ENCODE measurements at places on chromosomes 7 and 10.

DNA sequence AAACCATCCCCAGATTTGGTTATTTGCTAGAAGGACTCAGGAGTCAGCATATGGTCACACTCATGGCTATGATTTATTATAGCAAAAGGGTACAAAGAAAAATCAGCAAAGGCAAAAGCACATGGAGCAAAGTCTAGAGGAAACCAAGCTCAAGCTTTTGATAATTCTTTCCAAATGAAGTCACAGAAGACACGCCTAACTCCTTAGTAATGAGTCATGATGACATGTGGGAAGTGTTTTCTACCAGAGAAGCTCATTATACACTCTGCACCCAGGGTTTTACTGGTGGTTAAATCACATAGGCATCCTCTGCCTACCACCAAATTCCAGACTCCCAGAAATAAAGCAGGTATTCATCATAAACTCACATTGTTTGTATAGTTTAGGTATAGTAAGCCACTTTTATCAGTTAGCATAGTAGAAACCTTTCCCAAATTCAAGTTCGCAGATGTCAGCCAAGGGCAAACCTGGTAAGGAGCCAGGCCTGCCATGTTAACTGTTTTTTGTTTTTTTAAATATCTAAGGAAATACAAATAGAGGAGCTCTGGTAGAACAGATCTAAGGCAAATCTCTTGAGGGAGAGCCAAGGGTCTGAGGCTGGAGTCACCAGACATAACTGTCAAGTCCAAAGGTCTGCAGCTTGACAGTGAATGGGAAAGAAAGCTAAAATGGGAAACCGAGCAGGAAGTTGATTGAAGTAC, 15.4 kb upstream of the HIBADH start:
- DNase-seq: no peak

DNA sequence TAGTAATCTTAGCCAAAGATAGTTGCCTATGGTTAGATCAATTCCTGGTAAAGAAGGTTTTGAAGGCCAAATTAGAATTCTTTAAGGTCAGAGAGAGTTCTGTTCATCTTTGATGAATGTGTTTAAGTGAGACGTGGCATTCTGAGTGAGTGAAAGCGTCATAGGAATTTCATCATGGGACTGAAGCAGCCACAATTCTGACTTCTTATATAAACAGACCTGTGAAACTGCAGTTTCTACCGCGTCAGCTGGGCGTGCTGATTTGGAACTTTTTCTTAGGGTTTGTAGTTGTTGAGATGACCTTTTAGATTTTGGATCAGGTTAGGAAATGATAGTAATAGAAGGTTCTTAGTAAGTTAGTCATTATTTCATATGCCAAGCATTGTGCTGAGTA, 103.8 kb downstream of the CNNM2 start:
- DNase-seq: no peak

GRCh38 chr7:17319164-17320101, 21.0 kb downstream of the AHR start:
- DNase-seq: no peak

- no peak for DNase-seq
Measured at GRCh38 chr10:96541921-96542320, 28.2 kb upstream of the TLL2 start.

- DNase-seq: no peak
Measured at GRCh38 chr7:81983406-81983805, 213.6 kb upstream of the HGF start.

GRCh38 chr7:3028071-3028757, 15.5 kb downstream of the CARD11 start:
- DNase-seq: no peak

GRCh38 chr7:36161996-36162395, 8.9 kb downstream of the EEPD1 start:
- DNase-seq: no peak

DNA sequence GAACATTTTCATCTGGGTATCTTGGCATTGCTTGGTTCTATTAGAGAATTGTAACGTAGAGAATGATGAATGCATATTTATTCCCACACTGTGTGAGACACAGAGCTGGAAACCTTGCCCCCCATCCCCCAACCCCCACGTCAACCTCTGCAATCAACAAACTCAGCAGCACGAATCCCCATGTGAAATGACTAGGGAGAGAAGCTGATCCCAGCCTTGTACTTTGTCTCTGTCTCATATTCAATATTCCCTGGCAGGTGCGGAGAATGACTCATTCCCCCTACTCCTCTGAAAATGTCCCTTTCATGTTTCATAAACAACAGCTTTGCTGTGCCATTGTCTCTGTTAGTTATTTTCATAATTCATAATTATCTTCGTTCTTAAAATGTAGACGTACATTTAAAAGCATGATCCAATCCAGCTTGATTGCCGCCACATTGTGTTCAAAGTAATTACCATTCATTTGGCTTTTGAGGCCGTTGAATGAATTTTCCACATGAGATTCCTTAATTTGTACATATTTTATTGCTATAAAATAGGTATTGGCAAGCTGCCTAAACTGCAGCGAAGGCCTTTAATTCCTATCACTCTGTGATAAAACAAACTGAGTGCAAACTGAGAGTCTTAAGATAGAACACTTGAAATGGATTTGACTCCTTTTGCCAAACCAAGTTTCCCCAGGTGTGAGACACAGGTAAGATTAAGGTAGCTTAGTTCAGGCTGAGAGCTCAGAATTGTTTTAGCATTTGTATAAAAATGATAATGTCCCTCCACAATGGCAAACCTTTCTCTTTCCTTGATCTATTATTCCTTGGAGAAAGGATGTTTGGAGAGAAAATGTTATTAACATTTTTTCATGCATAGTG, 920.2 kb downstream of the TYW1 start:
- no peak for DNase-seq

DNA sequence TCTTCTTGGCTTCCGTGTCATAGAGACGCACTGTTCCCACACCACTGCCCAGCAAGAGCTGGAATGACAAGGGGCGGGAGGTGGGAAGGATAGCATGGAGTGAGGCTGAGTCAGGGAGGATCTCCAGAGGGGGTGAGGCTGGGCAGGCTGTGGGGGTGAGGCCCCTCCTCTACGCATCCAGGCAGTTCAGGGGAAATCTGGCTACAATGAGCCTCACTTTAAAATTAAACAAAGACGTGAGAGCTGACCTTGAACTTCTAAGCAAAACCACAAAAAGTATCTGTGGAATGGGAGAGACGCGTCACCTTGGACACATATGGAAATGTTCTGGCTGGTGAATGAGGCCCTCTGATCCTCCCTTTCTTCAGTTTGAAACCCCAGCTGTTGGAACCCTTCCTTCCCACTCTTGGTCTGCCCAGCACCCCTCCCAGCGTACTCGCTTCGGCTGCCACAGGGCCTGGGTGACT, 17.7 kb downstream of the WDR91 start:
- no peak for DNase-seq

DNA sequence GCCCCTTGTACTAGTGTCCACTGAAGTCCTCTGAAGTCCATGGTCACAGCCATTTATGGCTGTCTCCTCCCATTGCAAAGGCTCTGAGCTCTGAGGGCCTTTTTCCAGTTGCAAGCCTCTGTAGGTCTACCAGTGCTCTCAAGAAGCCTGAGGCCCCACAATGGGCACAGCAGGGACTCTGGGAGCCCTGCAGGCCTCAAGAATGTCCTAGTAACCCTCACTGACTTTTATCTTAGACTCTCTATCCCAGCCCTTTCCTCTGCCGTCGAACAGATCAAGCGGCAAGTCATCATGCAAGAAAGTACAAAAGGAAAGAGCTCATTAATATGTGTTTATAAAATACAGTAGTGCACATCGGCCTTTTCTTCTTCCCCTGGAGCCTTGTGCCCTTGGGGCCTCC, 23.4 kb downstream of the VWA2 start:
- no peak for DNase-seq

GRCh38 chr10:60975716-60976115, 31.7 kb upstream of the RHOBTB1 start:
- DNase-seq: no peak

DNA sequence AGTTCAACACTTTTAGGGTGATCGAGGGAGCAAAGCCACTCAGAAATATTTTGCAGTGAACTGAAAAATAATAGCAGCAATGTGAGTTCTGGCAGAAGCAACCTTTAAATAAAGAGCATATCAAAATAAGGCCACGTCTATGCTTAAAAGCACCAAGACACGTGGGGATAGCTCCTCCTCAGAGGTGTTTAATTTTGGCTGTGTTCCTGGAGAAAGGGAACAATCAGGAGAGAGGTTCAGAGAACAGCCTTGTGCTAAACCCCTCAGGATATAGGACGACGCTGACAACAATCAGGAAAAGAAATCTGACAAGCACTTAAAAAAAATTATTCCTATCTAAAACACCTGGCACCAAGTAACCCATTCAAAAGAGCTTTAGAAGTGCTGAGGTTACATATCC, 471.9 kb upstream of the CELF2 start:
- DNase-seq: no peak

DNA sequence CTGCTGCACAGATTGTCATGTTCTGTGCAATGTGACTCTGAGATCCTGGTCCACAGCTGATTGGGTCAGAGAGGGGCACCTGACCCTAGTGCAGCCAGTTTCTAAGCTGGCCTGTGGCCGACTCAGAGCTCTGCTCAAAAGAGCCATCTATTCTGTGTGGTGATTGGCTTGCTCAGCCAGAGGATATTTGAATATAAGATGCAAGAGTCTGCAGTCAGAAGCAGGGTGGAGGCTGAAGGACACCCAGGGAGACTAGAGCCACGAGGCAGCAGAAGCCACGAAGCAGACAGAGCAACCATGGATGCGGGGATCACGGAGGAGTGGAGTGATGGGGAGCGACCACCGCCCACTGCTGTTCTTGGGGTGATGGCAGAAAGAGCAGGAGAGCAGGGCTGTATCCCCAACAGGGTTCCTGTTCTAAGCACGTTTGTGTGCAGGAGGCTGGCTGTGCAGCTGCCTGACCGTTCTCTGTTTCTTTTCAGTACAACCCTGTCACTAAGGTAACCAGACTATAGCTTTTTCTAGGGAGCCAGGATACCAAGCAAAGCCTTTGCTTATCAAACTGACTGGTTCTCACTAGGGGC, 19.5 kb upstream of the RHEB start:
- DNase-seq: no peak
